ENCODE measurements at places on chromosomes 7 and 10.

DNA sequence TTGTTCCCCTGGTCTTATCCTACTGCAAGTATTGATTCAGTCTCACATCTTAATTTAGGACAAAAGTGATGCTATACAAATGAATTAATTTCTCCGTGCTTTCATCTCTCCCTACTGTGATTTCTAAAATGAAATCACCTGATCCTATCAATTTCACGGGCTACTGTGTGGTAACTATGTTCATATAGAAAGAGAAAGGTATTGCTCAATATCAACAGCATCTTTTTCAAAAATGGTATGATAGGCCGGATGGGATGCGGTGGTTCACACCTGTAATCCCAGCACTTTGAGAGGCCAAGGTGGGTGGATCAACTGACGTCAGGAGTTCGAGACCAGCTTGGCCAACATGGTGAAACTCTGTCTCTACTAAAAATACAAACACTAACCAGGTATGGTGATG lies 71.2 kb downstream of the PIK3CG start:
- DNase-seq, result no peak

DNA sequence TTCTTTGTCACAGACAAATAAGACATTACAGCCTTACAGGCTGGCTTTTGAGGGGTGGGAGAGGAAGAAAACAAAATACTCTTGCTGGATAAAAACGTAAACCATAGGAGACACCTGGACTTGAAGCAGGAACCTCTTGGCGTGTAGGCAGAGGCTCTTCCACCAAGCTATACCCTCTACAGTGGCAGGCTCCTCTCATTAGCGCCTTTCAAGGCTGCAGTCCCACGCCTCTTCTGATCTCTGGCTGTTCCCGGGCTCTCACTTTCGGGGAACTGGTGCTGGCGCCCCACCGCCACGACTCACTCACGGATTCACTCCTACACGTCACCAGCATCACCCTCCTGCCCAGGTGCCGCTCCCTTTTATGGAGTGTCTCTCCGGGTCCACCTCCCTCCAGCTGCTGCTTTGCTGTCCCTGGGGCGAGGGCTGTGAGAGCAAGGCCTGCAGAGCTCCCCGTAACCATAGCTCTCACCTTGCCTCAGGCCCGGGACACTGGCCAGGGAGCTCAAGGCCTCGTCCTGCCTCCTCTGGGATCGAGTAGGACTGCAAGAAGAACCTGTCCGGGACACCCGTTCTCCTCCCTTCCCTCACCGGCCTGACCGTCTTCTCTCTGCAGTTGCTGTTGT lies 62.6 kb downstream of the ZNF777 start:
- no peak for DNase-seq

GRCh38 chr7:74282748-74283459 lies 6.3 kb upstream of the CLIP2 start:
- DNase-seq, result no peak

- DNase-seq, result no peak
Observed at GRCh38 chr7:1853986-1854865, 184.1 kb downstream of the ELFN1 start.

DNA sequence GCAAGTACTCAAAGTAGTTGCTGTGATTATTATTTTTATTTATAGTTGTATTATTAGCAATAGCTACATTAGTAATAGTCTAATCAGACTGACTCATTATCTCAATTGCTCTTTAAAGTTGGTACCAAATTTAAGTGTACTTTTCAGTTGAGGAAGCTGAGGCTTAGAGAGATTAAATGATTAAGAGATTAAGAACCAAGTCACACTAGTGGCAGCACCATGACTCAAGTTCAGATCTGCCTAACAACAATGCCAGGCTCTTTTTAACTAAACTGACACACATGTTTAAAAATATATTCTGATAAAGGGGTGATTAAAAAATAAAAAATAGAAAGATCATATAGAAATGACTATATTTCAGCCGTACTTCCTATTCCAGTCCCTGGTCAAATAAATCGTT lies 42.0 kb downstream of the FZD1 start:
- no peak for DNase-seq

- DNase-seq, result no peak
Observed at GRCh38 chr10:44281089-44281613, 103.7 kb downstream of the CXCL12 start.

- DNase-seq, result no peak
Observed at GRCh38 chr7:73487486-73487885, 34.6 kb downstream of the BAZ1B start.

DNA sequence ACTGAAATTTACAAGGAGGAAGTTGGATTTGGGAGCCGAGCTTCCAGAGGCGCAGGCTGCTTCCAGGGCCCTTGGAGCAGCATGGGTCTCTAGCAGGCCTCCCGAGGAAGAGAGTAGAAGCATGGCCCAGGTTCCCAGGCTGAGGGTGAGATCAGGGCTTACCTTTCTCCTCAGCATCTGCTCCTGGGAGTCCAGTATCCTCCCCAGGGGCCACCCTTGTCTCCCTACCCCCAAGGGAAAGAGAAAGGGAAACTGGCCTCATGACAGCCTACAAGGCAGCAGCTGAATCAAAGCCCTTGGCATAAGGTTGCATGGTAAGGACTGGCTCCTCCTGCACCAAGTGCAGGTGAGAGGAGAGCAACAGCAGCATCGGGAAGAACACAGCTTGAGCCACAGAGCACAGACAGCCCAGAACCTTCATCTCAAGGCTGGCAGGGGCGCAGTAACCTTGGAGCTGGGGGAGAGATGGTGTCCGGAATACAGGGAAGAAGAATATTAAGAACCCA lies 114.5 kb downstream of the MARCHF5 start:
- DNase-seq, result no peak

- no peak for DNase-seq
Observed at GRCh38 chr7:1994931-1995330, 237.8 kb downstream of the MAD1L1 start.

GRCh38 chr10:70973275-70973674 lies 84.9 kb upstream of the PCBD1 start:
- no peak for DNase-seq

Data from mucosa of gallbladder (tissue), 1 donor.